ENCODE measurements at places on chromosomes 5 and 9.

DNA sequence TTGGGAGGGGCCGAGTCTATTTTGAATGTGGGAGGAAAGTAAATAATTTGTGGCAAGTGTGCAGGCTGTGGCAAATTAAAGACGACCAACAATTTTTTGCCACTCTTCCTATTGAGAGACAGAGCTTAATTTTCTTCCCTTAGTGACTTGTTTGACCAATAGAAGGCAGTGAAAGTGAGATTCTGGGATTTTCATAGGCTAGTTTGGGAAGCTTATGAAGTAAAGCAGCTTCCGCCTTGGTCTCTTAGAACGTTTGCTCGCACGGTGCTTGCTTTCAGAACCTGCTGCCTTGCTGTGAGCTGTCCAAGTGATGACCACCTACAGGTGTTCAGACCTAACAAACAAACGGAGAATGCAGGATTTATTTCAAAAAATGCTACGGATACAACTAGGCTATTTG, 6.7 kb upstream of the OR1N2 start:
- DNase-seq = no peak

DNA sequence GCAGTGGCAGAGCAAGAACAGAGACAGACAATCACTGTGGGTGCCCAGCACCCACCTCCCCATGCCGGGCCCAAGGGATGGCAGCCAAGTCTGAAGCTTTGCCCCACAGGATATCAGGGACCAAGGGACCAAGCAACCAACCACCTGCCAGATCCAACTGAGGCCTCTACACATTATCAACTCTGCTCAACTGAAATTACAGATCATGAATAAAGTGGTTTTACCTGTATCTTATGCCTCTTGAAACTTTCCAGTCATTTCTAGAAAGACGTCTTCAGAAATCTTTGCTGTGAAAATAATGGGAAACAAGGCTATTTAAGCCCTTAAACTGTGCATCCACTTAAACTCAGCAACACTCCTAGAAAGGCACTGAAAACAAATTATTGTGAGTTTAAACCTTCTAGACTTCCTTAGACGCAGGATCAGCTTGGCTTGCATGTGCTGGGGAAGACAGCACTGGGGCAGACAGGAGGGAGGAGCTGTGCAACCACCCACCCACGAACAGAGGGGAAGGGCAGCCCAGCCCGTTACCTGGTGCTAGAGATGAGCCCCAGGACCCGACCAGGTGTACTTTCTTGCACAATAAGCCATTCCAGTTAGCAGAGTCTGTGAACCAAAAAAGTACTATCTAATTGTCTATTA, 80.0 kb downstream of the SEMA4D start:
- peak; percentile 42 for DNase-seq

DNA sequence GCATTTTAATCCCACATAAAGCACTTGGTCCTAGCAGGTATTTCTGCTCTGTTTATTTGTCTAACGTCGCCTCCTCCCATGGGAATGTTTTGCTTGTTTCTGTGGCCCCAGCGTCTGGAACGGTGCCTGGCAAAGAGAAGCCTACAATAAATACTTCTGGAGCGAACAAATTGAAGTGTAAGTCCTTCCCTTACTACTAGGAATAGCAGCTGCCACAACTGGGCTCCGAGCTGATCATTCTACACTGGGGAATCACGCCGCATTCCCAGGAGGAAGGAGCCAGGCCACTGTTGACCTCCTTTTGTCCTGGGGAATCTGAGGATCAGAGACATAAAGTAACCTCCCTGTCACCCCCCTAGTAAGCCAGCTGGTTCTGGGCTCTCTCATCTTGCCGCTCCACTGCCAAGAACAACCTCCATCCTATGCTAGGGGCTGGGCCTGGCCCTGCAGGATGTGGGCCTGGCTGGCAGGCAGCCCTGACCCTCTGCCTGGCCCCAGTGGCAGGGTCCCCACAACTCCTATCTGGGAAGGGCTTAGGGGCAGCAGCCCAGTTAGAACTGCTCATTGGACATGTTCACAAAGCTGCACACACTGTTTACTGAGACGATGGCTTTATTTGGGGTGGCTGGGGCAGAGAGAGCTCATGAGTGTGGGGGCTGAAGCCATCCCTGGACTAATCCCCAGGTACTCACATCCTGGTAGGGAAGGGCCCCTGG, 82.8 kb downstream of the GTF3C4 start:
- no peak for DNase-seq

- DNase-seq = no peak
Observed at GRCh38 chr5:125521289-125521688, 774.9 kb upstream of the ZNF608 start.

DNA sequence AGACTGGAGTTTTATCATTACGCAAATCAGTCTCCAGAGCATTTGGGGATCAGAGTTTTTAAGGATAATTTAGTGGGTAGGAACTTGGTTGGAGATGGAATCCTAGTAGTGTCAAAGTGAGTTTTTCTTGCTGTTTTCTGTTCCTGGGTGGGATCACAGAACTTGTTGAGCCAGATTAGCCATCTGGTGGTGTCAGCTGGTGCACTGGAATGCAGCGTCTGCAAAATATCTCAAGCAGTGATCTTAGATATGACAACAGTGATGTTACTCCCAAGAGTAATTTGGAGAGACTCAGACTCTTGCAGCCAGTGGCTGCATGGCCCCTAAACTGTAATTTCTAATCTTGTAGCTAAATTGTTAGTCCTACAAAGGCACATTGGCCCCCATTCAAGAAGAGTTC, 1257.8 kb downstream of the MAT2B start:
- DNase-seq = no peak

DNA sequence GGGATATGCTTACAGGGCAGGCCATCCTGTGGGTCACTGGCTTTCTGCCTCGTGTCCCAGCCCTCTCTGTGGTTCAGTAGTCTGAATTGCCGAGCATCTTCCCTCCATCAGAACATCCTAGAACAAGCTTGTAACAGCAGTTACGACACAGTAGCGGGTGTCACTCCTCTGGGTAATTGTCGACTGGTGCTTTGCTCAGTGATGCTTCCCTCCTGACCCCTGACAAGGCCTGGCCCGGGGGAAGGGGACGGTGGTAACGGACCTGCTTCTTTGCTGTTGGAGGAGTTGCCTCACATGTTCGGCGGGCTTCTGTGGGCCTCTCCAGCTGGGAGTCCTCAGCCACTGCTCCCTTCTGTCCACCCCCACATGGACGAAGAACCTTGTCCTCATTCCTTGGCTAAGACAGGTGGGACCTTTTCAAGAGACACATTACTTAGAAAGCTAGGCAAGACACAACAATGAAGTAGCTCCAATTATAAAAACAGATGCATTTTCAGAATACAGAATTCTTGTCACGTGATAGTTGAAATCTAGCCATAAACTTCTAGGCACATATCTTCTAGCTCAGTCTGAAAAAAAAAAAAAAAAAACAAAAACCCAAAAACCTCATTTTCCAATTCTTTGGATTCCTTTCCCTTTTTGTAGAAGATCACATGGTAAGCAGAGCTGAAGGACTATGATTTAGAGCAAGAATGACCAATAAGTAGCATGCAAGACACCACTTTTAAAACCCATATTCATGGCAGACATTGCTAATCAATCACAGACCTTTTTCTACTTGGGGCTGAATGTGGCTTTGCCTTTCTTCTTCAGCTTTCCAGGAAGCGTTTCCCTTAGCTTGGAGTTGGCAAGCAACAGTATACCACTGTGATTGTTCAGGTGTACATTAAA, 25.0 kb downstream of the HMCN2 start:
- DNase-seq = no peak

GRCh38 chr5:143152445-143152844, 251.0 kb downstream of the NR3C1 start:
- no peak for DNase-seq

DNA sequence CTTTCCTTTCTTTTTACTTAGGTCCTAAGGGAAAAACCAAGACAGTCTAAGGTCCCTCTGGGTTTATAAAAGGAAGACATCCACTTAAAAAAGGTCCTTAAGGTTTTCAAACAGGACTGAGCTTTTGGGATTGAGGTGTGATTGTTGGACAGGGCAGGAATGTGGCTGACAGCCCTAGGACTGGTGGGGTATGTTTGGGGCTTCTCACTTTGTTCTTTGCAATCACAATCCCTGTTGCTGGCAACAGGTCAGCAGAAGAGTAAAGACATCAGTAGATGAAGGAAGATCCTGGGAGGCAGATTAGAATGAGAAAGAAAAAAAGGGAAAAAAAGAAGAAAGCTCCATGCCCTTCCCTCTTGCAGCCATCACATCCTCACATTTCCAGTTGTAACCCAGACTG, 101.4 kb upstream of the TARS1 start:
- no peak for DNase-seq

- DNase-seq = no peak
Observed at GRCh38 chr5:129747572-129748407, at the start of gene MINAR2. Gene MINAR2 (plus strand): TSS chr5:129748094. CDS start chr5:129748191, 97 bp downstream.

GRCh38 chr5:169789417-169789940, 152.4 kb downstream of the DOCK2 start:
- no peak for DNase-seq

DNA sequence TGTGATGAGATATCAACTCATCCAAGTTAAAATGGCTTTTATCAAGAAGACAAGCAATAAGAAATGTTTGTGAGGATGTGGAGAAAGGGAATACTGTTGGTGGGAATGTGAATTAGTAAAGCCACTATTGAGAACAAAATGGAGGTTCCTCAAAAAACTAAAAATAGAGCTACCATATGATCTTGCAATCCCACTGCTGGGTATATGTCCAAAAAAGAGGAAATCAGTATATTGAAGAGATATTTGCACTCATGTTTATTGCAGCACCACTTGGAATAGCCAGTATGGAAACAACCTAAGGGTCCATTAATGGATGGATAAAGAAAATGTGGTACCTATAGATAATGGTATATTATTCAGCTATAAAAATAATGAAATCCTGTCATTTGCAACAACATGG, 25.1 kb downstream of the PPIP5K2 start:
- no peak for DNase-seq

DNA sequence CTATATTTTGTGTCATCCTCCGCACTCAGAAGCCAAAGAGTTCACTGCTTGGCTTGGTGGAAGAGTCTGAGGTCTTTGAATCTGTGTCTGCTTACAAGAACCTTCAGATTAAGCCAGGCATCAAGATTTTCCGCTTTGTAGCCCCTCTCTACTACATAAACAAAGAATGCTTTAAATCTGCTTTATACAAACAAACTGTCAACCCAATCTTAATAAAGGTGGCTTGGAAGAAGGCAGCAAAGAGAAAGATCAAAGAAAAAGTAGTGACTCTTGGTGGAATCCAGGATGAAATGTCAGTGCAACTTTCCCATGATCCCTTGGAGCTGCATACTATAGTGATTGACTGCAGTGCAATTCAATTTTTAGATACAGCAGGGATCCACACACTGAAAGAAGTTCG, 19.2 kb downstream of the TIGD6 start:
- DNase-seq = no peak

DNA sequence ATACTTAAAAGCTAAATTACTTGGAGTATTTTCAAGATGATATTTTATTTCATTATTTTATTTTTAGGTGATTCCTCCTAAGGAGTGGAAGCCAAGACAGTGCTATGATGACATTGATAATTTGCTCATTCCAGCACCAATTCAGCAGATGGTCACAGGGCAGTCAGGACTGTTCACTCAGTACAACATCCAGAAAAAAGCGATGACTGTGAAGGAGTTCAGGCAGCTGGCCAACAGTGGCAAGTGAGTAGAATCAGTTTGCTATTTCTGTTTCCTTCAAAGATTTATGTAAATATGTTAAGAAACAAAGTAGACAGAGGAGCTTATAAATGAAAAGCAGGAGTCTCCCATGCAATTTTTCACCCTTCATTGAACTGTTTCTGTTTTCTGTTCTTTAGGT, 47.8 kb downstream of the KDM4C start:
- DNase-seq = no peak

GRCh38 chr9:82475584-82476301, 487.2 kb downstream of the SPATA31D1 start:
- no peak for DNase-seq

GRCh38 chr5:170362102-170362501, 27.1 kb downstream of the KCNMB1 start:
- DNase-seq = no peak

- no peak for DNase-seq
Observed at GRCh38 chr5:160341309-160341870, 29.0 kb upstream of the CCNJL start.

Data from NK-92 treated with Interleukin-12 subunit alpha and Interleukin-12 subunit beta, amount 100 ng/mL, for 24 hours (cell line).